Stimulated activated CD8-positive, alpha-beta memory T cell treated with anti-CD3 and anti-CD28 coated beads, Interleukin-15, amount 100 ng/mL, for 1 hour (primary cell): ENCODE measurements at places on chromosomes 13 and 19.

- DNase-seq = no peak
Observed at GRCh38 chr19:47781590-47782262, 3.2 kb downstream of the SELENOW start.

DNA sequence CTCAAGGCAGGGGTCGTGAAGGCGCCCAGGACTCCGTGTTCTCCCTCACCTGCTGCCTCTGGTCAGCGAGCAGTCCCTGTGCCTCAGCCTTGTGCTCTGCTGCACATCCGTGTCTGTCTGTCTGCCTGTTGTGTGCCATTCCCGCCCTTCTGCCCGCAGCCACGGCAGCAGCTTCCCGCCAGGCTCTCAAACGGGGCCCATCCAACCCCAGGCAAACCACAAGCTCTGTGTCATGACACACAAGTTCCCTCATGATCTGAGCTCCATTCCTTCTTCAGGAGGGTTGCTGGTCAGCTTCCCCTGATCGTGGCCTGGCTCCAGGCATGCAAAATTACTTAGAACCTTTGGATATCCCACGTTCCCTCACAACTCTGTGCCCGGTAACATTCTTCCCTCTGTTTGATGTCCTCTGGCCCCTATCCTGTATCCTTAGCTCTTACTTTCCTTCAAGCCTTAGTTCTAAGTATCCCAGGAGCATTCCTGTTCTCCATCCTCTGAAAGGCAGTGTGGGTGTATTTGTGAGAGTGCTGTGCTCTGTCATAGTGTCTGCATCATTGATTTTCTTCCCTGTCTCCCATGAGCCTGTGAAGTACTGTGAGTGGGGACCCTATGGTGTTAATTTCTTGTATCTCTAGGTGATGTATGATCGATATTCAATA lies 3.2 kb downstream of the GPR183 start:
- DNase-seq = no peak

- no peak for DNase-seq
Observed at GRCh38 chr13:111120913-111121312, 5.8 kb downstream of the ARHGEF7 start.

GRCh38 chr13:40172149-40172591 lies 494.3 kb downstream of the FOXO1 start:
- no peak for DNase-seq

GRCh38 chr13:32036126-32036695 lies 4.6 kb downstream of the FRY start:
- no peak for DNase-seq

- no peak for DNase-seq
Observed at GRCh38 chr13:80604098-80604497, 263.2 kb upstream of the SPRY2 start.

DNA sequence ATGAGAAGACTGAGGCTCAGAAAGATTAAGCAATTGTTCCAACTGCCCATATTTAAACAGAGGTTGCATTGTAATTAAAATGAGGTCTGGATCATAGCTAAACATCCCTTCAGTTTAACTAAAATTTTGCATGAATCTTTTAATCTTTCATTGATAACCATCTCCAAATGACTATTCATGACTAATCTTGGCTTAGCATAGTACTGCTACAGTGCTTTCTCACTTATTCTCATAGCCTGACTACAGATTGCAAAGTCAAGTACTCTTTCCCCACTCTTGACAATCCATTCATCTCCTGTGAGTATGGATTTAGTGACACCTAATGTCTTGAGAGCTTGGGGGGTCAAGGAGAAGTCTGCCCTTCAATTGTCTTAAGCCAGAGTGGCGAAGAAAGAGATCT lies 258.4 kb downstream of the RFC3 start:
- DNase-seq = no peak

DNA sequence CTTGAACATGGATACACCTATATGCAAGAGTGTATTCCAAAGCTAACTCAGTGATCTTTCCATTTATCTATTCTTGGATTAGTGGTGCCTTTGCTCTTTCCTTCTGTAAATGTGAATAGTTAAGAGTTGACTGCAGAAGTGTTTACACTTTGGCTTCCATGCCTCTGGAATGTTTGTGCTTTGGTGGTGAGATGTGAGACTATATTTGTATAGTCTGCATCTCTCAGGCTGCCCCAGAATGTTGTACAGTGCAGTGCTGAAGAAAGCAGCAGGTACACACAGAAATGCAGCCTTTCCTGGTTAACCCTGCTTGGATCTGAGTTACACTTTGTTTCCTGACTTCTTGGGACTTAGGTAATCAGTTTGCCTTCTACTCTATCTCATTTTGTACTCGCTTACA lies 90.2 kb downstream of the DNAJC15 start:
- DNase-seq = no peak

- DNase-seq = no peak
Observed at GRCh38 chr19:11418094-11418548, 993 bp downstream of the RGL3 start.

GRCh38 chr13:109671919-109672318 lies 114.5 kb downstream of the IRS2 start:
- DNase-seq = no peak

DNA sequence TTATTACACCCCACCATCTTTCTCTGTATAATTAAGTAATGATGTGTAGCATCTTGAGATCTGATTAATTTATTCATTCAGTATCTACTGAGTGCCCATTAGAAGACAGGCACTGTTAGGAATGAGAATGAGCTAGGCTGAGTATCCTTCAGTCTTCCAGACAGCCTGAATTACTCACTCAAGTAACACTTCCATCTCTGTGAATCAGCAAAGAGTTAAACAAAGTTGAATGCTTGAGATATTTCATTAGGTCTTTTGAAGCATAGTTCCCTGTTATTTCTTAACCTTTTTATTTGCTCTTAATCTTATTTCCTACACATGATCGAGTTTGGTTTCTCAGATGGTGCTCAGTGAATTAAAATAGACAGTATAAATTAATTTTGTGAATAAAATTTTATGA lies 413.7 kb downstream of the DCT start:
- DNase-seq = no peak

DNA sequence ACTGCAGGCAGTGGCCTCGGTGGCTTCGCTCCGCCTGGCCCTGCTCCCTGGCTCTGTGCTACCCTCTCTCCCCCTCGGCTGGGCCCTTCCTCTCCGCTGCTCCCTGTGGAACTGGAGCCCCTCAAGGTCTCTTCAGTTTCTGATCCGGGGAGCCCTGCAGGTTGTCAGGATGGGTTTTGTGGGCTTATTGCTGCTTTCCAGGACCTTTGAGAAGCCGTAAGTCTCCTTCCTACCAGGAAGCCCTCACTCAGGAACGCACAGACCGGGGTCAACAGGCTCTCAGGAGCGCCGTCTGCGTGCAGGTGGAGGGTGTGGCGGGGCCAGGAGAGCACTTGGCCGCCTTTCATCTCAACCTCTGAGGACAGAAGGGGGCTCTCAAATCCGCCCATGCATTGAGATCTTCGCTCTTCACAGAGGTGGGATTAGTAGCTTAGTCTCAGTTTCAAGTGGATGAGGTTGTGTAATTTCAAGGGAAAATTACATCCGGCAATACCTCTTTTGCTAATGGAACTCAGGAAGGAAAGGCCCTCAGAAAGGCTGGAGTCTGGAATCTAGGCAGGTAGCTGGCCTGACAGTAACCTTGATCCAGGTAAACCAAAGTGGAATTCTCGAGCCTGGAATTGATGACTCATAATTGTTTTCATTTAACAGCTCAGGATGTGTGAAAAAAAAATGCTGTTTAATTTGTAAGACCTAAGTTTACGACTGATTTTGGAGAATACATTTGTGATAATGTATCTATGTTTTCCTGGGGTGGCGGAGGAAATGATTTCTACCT lies 102.0 kb downstream of the ATP11A start:
- no peak for DNase-seq

GRCh38 chr19:24078680-24079079 lies 8.3 kb upstream of the ZNF254 start:
- no peak for DNase-seq

DNA sequence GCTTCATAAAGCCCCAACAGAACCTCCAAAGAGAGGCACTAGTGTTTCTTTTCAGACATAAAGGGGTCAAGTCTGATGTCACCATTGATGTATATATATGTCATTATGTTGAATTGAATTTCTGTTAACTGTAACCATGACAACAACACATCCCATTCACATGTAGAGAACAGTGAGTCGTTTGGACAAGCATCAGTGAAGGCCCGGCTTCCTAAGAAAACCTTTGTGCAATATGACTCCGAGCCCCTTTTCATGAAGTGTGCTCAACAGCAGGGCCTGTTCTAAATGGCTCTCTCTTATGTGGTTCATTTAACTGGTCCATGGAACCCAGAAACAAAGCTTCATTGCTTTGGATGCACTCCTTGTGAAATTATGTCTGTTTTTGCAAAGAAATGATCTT lies 67.2 kb upstream of the UBL3 start:
- no peak for DNase-seq

DNA sequence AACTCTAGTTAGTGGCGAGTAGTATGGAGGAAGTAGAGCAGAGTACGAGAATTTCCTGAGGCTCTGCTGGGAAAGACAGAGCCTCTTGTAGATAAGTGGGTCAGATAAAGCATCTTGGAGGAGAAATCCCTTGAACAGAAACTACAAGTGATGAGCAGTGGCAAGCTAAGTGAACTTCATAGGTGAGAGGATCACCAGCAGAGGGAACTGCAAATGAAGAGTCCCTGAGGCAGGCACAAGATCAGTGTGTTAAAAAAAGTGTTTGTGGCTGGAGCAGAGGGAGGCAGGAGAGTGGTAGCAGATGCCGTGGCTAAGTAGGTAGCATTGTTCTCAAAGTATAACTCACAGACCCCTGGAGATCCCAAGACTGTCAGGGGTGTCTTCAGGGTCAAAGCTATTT lies 437.6 kb downstream of the HS6ST3 start:
- DNase-seq = no peak

GRCh38 chr13:75704194-75704926 lies 68.2 kb downstream of the LMO7 start:
- no peak for DNase-seq

DNA sequence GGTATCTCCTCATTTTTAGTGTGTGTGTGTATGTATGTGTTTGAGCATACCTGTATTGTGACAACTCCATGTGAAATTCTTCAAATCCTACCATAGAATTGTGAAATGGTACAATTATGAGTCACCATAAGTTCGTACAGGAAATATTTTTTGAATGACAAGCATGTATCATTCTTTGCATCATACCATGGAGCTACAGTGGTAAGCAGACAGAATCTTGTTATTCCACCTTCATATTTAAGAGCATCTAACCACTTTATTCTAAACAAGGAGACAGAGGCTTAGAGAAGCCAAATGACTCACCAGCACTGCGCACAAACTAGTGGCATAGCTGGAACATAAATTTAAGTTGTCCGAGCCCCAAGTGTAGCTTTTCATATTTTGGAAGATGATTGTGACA lies 4.5 kb upstream of the EPSTI1 start:
- no peak for DNase-seq

DNA sequence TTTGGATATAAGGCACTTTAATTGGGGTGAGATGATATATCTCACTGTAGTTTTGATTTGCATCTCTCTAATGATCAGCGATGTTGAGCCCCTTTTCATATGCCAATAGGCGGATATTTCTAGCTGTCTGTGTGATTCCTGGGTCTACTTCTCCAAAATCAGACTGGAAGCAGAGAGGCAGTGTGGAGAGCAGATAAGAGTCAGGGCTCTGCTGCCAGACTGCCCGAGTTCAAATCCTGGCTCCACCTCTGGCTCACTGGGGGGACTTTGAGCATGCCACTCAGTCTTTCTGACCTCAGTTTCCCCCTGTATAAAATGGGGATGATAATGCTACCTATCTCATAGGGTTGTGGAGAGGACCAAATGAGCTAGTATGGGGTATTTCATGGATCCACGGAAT lies 24.0 kb upstream of the ACP7 start:
- DNase-seq = no peak

- no peak for DNase-seq
Observed at GRCh38 chr19:14915116-14915515, 26.2 kb upstream of the OR7C2 start.

GRCh38 chr13:30908416-30908980 lies 2.4 kb downstream of the MEDAG start:
- no peak for DNase-seq

DNA sequence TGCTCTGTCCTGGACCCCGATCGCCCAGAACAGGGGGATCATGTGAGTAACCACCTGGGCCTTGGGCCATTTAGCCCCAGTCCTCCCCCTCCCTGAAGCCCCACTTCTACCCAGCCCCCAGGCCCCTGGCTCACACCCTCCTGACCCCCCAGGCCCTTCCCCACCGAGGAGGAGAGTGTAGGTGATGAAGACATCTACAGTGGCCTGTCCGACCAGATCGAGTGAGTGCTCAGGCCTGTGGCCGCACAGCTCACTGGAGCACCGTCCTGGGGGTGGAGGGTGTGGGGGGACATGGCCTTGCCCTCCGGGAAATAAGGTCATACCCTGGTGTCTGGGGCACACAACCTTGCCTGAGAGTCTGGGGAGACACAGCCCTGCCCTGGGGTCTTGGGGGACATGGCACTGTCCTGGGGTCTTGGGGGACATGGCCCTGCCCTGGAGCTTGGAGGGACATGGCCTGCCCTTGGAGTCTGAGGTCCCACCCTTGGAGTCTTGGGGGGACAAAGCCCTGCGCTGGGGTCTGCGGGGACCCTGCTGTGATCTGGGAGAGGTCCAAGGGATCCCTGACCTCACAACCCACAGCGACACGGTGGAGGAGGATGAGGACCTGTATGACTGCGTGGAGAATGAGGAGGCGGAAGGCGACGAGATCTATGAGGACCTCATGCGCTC lies 49.3 kb downstream of the VAV1 start:
- no peak for DNase-seq
